Transverse colon (tissue), 4 donors: ENCODE measurements at places on chromosomes 16 and 17. TPM values are rescaled to one million over a fixed set of nuclear protein-coding genes. Genes with fewer than 3 reads are reported as not detected.

DNA sequence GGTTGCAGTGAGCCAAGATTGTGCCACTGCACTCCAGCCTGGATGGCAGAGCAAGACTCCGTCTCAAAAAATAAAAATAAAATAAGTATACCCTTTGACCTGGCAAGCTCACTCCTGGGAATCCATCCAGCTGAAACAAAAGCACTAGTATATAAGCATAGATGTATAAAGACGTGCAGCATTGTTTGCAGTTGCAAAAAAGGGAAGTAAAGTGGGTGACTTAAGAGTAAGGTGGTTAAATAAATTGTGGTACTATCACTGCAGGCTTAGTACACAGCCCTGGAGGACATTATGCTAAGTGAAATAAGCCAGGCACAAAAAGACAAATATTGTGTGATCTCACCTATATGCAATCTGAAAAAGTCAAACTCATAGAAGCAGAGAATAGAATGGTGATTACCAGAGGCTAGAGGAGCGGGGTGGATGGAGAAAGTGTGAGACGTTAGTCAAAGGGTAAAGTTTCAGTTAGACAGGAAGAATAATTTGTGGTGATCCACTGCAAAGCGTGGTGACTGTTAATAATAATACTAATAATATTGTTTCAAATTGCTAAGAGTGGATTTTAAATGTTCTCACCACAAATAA is 113.0 kb downstream of the MYO1D start:
- no peak for DNase-seq

DNA sequence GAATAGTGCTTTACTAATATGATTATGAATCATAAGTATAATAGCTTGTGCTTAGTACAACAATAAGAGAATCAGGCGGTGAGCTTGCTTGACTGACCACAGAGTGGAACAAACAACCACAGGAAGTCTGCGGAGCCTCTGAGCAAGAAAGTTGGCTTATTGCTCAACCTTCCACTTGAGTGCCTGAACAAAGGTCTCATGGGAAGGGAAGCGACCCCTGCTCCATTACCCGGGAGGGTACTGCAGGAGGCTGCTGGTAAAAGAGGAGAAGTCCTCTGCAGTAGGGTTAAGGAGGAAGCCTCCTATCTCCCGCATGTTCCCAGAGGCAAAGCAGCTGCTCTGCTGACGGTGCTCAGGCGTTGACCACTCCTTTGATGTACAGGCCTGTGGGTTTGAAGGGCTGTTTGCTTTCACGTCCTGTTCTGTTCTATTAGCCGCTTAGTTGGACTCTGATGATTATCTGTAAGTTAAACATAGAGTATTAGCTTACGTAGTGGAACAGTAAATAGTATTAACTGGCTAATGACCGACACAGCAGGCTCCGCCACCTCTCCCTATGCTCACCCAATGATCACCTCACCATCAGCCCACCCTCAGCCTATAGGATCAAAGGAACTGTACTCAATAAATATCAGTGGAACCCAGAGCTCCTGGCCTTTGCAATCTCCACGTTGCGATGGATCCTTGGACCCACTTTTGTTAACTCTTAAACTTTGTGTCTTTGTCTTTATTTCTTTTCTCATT is 17.5 kb downstream of the ALOX15B start:
- DNase-seq, result peak; percentile 57

DNA sequence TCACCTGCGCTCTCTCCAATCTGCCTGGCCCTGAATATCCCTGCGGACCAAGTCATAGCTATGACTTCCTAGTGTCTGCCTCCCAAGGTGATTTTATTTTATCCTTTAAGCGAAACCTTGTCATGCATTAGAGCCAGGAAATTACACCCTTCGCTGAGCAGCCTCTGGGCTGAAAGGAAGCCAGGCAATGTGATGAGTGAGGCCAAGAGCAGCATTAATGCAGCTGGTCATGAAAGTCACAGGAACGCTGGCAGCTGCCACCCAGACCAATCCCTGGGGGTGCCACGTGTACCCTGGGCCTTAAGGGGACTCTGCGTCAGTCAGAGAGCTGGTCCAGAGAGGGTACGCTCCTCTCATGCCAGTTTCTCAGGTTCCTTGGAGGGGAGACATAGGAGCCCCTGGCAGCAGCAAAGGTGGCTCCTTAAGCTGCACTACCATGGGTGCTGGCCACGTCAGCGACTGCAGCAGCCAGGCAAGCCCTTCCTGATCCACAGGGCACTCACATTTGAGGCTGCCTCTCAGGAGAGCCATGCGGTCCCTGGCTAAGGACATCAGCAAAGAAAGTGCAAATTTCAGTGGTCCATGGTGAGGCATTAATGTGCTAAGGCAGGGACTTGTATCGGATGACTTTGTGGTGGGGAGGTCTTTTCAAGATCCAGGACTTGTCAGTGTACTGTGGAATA is 42.7 kb upstream of the WSCD1 start:
- DNase-seq, result no peak

GRCh38 chr17:27544350-27545131 is 86.4 kb upstream of the LGALS9 start:
- DNase-seq, result no peak

DNA sequence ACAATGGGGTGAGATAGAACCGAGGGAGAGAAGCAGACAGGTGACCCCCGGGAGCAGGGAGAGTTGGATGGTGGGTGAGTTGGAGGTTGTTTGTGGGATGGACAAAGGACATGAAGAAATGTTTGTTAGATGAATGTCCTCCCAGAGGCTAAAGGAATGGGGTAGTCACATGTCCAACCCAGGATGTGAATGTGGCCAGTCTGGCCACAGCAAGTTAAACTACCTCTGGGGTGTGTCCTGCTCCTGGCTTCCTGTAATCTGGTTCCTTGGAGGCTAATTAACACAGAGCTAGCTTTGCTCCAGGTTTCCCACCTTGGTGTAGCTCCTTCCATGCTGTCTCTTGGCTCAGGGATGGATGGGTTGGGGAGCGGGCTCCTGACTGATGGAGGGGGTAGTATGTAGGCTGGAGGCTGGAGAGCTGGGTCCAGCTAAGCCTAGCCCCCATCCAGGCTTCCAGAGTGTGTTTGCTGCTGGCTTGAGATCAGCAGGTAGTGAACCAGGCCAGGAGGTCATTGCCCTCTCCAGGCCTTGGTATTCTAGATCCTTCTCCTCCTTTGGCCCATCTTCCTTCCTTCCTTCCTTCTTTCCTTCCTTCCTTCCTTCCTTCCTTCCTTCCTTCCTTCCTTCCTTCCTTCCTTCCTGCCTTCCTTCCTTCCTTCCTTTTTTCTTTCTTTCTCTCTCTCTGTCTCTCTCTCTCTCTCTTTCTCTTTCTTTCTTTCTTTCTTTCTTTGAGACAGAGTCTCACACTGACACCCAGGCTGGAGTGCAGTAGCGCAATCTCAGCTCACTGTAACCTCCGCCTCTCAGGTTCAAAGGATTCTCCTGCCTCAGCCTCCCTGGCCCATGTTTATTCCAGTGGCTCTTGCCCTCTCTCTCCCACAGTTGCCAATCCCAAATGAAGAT is 28.0 kb upstream of the UBE2G1 start:
- DNase-seq, result no peak

DNA sequence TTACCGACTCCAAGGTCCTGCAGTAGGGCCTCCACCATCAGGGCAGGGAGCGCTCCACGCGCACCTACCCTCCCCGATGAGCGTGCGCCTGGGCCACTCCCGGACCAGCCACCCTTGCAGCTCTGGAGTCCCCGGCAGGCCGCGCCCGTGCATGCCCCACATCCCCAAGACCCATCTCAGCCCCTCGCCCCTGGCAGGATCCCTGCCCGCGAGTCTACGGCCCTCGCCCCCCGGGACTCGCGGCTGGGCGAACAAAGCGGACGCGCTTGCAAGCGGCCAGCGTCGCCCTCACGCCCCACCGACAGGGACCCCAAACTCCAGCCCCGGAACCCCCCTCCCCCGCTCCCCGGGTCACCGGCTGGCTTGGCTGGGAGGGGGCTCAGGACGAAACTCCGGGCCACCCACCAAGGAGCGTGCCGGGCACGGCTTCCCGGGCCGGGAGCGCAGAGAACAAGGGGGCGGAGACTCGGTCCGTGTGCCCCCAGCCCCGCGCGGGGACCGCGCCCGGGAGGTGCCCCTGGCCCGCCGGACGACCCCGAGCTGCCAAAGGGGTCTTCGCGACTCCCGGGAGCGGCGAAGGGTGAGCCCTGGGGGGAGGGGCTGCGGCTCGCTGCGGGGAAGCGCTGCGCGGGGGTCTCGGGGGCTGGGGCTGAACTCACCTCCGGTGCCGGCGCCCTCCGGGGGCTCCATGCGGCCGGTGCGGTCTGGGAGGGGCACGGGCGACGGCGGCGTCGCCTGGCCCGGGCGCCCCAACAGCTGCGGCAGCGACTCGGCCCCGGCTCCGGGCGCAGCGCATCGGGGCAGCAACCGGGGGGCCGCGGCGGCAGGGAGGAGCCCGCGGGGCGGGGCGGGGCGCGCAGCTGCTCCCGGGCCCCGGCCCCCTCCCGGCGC is at the start of gene DBNDD1:
Gene DBNDD1 (minus strand): TSS at position 805 of the 891 bp plus-strand sequence. CDS start 115 bp downstream, at position 690.
- peak; percentile 52 for DNase-seq

The CEP95 gene
- total RNA-seq, result 49.8 TPM

The SLC5A2 gene
- not detected for total RNA-seq

The ABCC11 gene
- 0.27 TPM for total RNA-seq
